ENCODE measurements at places on chromosomes 3 and 15. TPM values are rescaled to one million over a fixed set of nuclear protein-coding genes. Genes with fewer than 3 reads are reported as not detected.

PROS1 gene
- 13.9 TPM for total RNA-seq

PP2D1 gene
- total RNA-seq: not detected

FRMD5 gene
- 2.2 TPM for total RNA-seq

GOLGA6L22 gene
- total RNA-seq: not detected

SCG3 gene
- not detected for total RNA-seq

FAM162A gene
- 33.2 TPM for total RNA-seq
